ENCODE measurements at places on chromosomes 3 and 15.

DNA sequence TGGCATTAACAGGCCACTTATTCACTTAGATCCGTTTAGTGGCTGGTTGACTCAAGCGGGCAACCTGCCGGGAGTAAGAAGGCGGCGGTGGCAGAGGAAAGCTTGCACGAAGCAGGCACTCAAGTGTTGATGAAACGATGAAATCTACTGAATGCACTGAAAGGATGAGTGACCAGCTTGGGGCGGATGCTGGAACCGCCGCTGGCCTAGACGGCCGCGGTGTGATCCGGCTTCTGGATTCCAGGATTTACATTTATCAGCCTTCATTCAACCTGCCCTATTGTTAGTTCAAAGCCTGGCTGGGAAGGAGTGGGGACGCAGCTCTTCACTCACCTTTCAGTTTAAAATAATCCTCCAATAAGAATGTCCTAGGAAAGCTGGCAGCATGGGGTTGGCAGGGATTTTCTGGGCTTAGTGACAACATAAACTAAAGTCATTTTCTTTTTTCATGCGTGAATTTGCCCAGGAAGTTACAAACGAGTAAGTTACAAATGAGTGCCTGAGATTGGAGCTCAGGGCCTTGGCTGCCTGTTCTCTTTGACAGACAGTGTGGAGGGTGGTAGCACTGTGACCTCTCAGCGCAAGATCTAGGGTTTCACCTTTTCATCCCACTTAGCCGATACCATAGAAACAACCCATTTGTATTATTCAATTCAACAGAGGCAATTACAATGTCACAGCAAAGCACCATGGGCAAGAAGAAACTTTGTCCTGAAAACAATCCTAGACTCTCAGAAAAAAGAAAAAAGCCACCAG lies 1.1 kb upstream of the PLCH1 start:
- DNase-seq = peak; percentile 22

GRCh38 chr15:65981837-65982626 lies 112.7 kb downstream of the RAB11A start:
- peak; percentile 60 for DNase-seq

DNA sequence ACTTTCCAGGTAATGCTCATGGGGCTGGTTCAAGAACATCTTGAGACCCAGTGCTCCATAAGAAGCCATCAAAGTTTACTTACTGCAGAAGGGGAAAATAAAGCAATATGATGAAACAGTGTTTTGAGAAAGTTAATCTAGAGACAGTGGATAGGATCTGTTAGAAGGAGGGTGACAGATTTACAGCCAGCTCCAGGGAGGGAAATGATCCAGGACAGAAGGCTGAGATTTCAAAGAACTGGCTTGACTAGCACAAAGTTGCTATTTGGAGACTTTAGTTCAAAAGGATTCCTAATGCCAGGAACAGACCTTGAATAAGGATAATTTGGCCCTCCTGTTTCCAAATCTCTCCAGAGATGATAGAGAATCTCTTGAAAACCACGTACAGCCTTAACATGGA lies 166.5 kb upstream of the NECTIN3 start:
- DNase-seq = no peak

GRCh38 chr3:123813876-123814275 lies 70.3 kb downstream of the MYLK start:
- DNase-seq = no peak

DNA sequence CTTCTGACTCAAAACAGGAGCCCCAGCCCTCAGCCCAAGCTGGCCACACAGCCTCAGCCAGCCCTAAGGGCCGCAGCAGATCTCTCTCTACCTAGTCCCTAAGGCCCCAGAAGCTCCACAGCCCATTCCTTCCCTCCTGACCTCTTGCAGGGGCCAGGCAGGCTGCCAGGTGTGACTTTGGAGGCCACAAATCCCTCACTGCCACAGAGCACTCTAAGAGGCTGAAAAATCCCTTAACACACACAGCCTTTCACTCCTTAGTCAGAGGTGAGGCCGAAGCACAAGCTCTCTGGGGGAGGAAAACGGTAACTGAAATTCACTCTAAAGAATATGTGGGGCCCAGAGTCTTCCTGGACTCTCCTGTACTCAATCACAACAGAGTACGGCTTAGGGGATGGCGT lies 23.3 kb downstream of the LRRC2 start:
- DNase-seq = no peak

GRCh38 chr3:107855710-107856109 lies 235.1 kb downstream of the CD47 start:
- no peak for DNase-seq

- DNase-seq = no peak
Observed at GRCh38 chr15:88741671-88742070, 61.6 kb upstream of the ACAN start.

GRCh38 chr15:52462806-52463360 lies 65.8 kb downstream of the MYO5A start:
- no peak for DNase-seq

DNA sequence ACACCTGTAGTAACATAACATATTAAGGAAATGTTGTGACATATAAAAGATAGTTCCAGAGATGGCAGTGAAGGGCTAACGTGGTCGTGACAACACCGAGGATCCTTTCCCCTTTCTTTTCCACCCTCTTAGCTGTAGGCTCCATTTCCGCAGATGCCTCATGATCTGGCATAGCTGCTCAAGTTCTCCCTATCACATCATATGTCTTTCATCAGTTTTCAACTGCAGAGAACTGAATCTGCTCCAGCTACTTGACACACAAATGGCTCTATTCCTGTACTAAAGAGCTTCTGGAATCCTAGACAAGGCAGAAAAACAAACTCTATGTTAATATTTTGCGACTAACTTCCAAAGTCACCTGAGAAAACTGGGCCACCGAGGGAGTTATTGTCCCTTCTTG lies 275.0 kb upstream of the SLCO3A1 start:
- DNase-seq = no peak

GRCh38 chr3:134147411-134147810 lies 103.2 kb downstream of the RYK start:
- DNase-seq = no peak

DNA sequence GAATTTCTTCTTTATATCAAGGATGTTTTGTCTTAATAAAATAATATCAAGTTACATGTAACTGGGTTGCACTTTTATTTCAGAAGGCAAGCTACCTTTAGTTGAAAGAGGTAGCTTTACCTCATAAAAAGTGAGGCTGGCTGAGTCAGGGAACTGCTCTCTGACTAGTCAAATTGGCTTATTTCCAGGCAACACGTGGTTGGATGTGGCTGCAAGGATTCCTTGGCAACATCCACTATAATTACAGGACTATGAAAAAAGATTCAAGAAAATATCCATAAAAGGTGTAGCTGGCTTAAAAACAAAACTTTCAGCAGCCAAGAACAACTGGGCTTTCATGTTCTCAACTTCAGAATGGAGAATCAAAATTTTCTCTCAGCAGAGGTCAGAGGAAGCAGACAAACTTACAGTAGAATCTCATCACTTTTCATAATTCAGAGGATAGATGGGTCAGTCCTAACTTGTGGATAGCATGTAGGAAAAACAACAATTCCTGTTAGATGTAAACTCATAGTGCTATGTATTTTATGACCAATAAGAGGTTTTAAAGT lies 779.1 kb downstream of the MECOM start:
- no peak for DNase-seq

- no peak for DNase-seq
Observed at GRCh38 chr3:89059211-89059925, 48.1 kb upstream of the EPHA3 start.

DNA sequence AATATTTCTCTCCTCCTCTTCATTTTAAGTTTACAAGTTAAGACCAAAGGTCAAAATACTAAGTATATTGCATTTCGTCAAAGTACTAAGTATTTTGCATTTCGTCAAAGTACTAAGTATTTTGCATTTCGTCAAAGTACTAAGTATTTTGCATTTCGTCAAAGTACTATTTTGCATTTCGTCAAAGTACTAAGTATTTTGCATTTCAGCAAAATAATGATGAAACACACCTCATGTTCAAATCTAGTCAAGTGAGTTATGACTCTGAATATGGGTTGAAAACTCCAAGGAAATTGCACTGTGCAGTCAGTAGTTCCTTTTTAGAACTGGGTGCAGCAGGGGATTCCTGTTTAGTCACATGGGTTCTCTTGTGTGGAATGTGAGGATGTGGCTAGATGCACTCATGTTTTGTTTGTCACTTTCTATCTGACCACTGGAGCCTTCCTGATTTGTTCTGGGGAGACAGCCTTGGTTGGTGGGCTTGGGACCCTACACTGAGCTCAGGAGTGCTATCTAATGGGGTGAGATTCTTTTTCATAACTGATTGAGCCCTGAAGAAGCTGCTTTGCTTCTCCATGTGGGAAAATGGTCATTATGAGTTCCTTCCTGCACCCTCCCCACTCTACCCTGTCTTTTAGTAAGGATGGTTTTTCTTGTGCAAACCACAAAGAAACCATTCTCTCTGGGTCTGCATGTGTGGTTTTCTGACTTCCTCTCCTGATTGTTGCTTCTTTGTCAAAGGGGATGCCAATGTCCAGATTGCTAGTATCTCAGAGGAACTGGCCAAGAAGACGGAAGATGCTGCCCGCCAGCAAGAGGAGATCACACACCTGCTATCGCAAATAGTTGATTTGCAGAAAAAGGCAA lies 73.4 kb downstream of the CCK start:
- DNase-seq = peak; percentile 26

DNA sequence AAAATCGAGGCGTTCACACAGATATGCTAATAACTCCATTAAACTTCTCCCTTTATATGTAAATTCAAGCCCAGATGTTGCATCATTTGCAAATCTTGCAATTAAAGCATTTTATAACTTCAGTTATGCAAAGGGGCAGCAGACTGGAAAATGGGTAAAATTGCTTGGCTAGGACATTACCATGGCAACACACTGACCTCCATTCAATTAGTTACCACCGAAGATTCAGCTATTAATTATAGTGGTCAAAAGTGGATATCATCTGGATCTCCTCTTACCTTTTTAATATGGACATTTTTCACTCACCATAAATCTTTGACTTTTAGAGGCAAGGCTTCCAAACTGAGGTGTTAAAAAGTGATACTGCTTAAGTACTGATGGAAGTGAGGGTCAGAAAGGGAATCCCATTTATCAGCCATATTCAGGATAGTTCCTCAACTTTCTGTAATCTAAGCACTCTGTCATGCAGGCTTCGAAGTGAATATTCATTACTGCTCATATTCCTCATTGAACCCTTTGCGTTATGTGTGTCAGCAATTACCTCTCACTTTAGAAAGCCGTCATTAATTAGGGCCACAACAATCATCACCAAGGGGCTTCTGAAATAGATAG lies 386.2 kb upstream of the ROBO2 start:
- DNase-seq = no peak

DNA sequence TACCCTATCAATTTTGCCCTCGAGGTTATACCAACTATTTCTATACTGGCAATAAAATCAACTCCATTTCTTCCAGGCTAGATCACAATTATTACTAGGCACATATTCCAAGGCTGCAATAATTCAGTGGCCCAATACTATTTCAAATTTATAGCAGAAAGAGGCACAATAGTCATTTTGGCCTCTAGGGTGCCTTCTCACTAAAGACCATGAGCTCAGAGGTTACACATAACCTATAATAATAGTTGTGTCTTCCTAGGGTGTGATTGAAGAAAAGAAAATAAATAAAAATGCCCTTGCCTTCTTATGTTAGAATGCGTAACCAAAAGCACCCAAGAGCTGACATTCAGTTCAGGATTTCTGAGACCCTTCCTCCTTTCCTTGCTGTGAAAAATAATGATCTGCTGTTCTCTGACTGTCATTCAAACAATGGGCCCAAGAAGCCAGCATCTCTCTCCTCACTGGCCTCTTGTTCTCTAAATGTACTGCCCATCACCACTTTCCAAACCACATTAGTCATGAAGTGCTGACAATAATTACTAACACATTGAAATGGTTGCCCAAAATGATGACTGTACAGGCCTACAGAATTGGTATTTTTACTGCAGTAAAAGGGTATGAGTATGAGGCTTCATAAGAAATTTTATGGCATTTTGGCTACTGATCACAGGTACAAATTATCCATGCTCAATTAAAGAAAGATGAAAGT lies 244.8 kb downstream of the LRRN1 start:
- DNase-seq = no peak

DNA sequence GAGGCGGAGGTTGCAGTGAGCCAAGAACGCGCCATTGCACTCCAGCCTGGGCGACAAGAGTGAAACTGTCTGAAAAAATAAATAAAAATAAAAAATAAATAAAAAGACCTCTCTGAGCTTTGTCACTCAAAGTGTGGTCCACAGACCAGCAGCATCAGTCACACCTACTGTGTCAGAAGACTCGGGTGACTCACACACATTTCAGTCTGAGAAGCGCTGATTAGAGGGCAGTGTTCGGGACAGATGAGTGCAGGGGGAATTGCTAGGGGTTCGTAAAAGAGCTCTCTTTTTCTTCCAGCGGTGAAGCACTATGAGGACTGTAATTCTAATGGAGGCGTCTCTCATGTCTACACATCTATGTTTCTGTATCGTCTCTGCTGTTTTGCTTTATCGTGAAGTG lies 5.7 kb downstream of the PODXL2 start:
- no peak for DNase-seq

All from head of caudate nucleus (tissue), 42 donors.